ENCODE measurements at places on chromosomes 7 and 10.

DNA sequence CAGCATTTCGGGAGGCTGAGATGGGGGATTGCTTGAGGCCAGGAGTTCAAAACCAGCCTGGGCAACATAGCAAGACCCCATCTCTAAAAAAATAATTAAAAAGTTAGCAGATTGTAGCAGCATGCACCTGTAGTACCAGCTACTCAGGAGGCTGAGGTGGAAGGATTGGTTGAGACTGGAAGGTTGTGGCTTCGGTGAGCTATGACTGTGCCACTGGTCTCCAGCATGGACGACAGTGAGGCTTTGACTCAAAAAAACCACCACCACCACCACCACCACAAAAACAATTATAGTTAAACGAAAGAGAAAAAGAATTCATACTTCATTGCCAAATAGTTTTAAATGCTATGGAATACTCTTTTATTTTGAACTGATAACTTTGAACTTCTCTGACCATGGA is 63.4 kb downstream of the VTI1A start:
- DNase-seq, result peak; percentile 7

GRCh38 chr7:30596014-30596641 is 1.4 kb downstream of the GARS1 start:
- no peak for DNase-seq

DNA sequence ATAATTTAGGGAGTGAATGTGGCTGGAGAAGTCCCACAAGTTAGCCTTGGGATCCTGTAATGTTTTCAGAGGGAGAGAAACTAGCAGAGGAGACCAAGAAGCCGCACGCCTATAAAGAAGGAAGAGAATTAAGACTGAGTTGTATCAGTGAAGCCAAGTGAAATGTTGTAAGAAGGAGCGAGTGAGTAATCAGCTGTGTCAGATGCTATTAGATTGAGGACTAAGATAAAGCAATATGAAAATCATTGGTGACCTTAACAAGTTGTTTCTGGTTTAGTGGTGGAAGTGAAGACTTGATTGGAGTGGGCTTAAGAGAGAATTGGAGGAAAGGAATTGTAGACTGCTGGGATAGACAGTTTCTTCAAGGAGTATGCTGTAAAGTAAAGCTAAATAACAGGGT is 8.8 kb downstream of the CCSER2 start:
- no peak for DNase-seq

GRCh38 chr7:111362506-111363054 is 199.7 kb downstream of the IMMP2L start:
- no peak for DNase-seq

DNA sequence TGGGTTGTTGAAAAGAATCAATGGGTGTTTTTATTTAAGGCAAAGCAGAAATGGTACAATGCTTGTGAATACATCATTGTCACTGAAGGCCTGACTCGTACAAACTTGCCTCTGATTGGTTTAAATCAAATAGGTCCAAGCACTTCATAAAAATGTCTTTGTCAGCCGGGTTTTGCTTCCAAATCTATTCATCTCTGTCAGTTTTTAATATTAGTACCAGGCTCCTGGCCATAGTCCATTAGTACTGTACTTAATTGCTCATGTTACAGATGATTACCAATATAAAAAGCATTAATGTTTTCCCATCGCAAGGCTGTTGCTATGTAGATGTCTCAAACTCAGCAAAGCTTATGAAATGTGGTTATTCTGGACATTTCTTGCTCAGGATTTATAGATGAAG is 171.9 kb downstream of the ARID5B start:
- no peak for DNase-seq

DNA sequence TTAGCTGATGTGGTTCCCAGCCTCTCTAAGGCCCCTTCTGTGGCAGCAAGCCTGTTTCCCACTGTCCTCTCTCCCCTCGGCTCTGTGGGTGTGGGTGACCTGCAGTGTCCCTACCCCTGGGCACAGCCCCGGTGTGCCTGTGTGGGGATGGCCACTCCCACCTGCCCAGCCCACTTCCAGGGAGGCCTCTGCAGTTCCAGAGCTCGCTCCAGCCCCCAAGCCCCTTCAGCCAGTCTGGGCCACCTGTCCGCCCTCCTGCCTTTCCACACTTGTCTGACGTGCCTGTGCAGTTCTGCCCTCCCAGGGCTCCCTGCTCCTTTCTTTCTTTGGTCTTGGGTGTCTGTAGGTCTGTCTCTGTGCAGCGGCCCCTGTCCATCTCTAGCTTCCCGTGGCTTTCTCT is 127.0 kb upstream of the PPIF start:
- no peak for DNase-seq

DNA sequence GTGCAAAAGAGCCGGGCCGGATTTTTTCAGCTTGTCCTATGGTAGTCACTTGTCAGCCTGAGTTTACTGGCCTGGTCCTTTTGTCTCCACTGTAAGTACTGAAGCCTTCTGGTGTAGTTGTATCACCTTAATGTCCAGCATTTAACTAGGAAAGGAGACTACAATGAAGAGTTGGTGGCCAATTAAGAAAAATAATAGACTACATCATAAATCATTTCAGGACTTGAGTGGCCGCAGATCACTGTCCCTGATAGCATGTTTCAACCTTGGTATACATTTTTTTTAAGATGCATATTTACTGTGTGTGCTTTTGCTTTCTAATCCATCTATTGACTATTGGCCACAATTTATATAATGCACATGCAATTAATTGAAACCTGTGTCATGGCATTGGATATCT is 6.1 kb downstream of the FZD1 start:
- no peak for DNase-seq

DNA sequence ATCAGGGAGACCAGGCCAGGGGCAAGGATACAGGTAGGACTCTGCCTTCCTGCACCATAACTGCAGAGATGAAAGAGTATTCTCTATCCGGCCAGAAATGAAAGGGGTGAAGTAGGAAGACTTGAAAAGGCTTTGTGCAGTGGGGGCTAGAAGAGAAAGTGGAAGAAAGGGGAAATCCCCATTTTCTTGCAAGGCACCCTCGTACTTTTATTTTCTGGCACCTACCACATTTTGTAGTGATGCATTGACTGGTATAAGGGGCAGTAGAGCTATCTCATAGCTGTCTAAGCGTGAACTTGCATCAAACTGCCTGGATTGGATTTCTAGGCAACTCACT is 752 bp upstream of the CAMK2G start:
- DNase-seq, result no peak

DNA sequence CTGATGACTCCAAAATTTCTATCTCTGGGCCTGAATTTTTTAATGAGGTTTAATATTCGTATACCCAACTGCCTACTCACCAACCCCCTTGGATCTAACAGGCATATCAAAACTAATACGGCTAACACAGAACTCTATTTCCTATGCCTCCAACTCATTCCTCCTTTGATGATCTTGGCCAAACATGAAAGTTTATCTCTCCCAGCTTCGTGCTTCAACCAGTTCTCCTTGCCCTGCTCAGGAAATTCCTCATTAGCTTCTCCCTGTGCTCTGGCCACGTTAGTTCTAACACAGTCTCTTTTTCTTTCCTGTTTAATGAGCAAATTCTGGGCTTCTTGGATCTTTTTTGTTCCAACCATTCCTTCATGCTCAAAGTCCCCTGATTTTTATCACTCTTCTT is 138.9 kb upstream of the PTN start:
- no peak for DNase-seq

DNA sequence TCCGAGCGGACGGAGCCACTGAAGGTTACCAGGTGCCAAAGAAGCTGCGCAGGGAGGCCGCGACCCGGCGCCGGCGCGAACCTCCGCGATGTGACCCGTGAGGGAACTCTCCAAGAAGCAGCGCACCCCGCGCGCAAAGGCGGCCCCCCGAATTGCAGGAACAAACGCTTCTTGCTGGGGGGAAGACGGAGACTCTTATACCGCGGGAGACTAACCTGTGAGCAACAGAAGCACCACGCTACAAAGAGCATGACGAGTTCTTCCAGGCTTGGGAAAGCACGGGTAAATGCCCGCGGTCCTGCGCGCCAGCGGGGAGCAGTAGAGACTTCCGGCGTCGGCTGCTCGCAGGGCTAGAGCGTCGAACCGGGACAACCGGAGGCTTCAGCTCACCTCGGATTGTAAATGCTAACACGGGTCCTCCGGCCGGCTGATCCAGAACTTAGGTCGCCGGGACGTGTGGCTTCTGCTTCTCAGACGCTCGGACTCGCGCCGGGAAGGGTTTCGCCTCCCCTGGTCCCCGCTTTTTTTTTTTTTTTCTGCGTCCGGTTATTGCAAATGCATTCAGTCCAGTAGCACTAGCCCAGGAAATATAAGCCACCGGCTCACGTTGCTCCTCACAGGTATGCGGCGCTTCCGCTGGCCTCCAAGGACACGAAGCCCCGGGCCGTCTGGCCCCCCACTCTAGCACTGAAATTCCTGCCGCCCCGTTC is at the start of gene COA1:
COA1 (minus strand) TSS at position 310 of the 710 bp plus-strand sequence. CDS start 80,909 bp downstream, outside the sequence.
- peak; percentile 43 for DNase-seq

GRCh38 chr10:8602821-8603220 is 548.3 kb downstream of the GATA3 start:
- no peak for DNase-seq

DNA sequence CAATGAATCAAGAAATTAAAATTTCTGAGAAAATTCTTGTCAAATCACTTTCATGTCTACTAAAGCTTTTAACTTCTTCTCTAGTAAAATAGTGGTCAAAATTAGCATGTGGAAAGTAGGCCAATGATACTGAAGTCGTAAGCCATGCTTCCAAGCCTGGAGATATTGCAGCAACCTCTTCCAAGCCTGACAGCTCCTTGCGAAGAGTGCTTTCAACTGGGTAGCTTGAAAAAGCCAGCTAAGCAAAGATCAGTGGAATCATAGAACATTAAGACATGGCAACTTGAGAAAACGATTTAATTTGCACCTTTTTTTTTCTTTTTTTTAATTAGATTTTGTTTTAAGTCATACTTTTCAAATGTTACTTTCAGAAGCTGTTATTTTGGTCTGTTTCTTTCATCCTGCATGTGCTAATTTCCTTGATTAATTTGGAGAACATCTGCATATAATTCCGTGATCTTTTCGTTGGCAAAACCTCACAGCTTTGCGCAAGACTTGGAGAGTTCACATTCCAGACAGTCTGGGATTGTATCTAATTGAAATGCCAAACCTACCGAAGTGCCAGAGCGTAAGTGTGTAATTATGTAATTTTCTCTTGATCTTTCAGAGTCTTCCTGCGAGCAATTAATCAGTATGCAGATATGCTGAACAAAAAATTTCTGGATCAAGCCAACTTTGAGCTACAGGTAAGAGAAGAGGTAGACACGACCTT is 142.2 kb upstream of the INSYN2A start:
- DNase-seq, result no peak

GRCh38 chr10:102435529-102436233 is 3.3 kb upstream of the CUEDC2 start:
- no peak for DNase-seq

DNA sequence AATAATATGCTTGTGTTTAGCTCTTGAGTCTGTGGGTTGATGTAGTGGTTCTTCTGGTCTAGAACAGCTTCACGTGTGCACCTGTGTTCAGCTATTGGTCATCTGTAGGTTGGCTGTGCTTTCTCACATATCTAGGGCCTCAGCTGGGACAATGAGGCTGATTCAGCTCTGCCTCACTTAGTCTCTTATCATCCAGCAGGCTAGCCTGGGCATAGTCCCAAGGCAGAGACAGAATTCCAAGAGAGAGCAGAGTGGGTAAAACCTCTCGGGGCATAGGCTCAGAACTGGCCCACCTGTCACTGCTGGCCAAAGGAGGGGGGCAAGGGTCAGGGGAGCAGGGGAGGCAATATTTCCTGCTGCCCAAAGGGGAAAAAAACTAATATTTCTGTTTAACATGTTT is 32.0 kb upstream of the MXI1 start:
- DNase-seq, result no peak

- no peak for DNase-seq
Measured at GRCh38 chr10:78860260-78860914, 208.4 kb upstream of the ZMIZ1 start.

DNA sequence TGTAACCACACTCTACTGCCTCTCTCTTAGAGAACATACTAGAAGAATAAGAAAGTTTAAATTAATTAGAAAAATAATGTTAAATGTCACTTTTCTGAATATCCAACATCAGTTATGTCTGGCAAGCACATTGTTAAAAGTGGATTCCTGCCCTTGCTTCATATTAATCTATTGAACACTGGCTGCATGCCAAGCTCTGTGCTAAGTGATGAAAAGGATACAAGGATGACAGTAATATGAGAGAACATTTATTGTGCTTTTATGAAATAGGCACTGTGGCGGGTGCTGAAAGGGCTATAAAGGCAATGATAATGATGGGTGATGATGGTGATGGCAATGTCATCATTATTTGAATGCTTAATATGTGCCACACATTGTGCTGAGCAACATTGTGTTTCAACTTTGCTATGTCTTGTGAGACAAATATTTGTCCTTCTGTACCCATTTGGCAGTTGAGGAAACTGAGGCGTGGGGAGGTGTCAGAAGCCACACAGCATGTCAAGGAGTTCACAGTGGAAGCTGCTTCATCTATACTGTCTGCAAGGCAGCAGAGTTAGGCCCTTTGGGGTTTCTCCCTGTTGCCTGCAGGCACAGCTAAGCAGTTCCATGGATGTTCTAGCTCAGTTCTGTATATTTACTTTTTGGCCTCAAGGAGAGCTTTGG is 64.2 kb upstream of the RAPGEF5 start:
- DNase-seq, result no peak

GRCh38 chr7:8699875-8700624 is 266.6 kb downstream of the NXPH1 start:
- DNase-seq, result no peak

DNA sequence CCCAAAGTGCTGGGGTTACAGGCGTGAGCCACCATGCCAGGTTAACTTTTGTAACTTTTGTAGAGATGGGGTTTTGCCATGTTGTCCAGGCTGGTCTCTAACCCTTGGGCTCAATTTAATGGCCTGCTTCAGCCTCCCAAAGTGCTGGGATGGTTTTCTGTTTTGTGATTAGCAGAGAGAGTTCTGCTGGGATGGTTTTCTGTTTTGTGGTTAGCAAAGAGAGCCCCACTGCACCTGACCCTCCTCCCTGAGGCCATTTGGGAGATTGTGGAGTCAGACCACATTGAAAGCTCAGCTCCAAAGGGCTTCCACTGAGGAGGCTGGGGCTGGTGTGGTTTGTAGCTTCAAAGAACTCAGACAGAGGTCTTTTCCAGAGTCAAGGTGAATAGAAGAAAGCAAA is 29.6 kb upstream of the CUX1 start:
- DNase-seq, result no peak

DNA sequence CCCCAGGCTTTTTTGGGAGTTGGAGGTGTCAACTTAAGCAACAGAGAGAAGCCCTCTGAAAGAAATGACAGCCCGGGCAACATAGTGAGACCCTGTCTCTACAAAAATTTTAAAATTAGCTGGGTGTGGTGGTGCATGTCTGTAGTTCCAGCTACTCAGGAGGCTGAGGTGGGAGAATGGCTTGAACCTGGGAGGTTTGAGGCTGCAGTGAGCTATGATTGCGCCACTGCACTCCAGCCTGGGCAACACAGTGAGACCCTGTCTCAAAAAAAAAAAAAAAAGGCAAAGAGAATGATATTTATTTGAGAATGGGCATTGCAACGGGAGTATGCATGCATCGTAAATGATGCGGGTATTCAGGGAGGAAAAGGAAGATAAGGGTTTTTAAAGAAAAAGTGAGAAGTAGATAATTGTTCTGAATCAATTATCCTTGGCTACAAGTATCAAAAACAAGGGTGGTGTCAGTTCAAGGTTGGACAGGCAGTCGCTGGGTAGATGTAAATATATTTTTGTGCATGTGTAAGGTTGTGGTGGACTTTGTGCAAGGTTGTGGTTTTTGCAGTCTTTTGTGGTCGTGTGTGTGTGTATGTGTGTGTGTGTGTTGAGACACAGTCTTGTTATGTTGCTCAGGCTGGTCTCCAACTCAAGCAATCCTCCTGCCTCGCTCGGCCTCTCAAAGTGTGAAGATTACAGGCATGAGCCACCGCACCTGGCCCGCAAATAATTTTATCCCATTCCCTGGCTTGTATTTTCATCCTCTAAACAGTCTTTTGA is 65.6 kb downstream of the COL26A1 start:
- no peak for DNase-seq

- no peak for DNase-seq
Measured at GRCh38 chr10:17410907-17411306, 43.5 kb downstream of the ST8SIA6 start.
